ENCODE measurements at places on chromosomes 2 and 18.
A peak's percentile ranks its signal among the peaks of the same experiment; 100 is the strongest.

GRCh38 chr18:25737710-25738311, 352.6 kb downstream of the SS18 start:
- no peak for DNase-seq

- no peak for DNase-seq
Measured at GRCh38 chr18:23547306-23547705, 39.0 kb downstream of the NPC1 start.

- DNase-seq = no peak
Measured at GRCh38 chr2:36168115-36168514, 187.5 kb upstream of the CRIM1 start.

DNA sequence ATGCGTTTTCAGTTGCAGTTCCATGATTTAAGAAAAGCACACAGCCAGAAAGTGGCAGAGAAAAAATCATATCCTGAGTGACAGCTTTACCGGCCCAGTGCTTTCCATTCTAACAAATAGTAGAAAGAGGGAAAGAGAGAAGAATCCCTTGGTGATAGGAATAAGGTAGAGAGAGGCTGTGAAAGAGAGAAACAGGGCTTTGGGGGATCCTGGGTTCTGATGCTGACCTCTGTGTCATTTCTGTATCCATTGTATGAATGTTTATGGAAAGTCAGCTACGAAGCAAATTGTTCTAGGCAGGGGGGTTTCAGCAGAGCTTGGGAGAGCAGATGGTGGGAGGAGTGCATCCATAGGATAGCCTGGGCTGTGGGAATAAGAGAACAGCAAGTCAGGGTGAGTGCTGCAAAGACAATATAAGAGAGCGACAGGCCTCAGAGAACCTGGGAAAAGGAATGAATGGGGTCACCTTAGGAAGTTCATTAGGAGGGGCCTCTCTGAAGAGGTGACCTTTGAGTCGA, 203.4 kb upstream of the TNP1 start:
- no peak for DNase-seq

DNA sequence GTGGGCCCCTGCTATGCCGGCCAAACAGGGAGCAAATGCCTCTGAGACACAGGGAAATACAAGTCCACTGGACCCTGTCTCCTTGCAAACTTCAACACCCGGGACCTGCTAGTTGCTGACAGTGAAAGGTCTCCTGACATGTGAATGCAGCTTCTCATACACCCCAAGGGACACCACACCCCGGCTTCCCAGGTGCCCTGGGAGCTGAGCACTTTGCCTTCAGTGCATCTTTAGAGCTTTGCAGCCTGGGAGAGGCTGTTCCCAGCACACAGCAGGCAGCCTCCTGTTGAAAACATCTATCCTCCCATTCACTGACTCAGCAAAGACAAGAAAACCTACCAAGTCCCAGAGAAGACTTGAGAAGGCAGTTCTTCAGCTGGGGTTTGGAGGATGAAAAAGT, 143.4 kb downstream of the COL6A3 start:
- no peak for DNase-seq

GRCh38 chr18:29157905-29158304, 981.0 kb upstream of the CDH2 start:
- no peak for DNase-seq

- DNase-seq = no peak
Measured at GRCh38 chr2:77054938-77055337, 467.2 kb downstream of the LRRTM4 start.

DNA sequence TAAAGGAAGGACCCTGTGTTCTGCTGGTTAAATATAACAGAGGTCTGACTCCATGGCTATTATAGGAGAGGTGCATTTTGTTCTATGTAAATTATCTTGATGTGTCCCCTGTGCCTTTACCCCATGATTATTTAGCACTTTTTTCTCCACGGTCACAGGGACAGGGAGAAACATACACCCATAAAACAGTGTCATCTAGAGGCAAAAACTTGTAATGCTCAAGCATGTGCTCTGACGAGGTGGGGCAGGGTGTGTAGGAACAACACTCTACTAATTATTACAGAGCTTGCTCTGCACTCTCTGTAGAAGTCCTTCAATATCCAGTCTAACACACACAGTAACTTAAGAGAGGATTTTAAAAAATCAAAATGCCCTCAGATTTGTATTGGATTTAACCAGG, 187.9 kb downstream of the NEDD4L start:
- no peak for DNase-seq

DNA sequence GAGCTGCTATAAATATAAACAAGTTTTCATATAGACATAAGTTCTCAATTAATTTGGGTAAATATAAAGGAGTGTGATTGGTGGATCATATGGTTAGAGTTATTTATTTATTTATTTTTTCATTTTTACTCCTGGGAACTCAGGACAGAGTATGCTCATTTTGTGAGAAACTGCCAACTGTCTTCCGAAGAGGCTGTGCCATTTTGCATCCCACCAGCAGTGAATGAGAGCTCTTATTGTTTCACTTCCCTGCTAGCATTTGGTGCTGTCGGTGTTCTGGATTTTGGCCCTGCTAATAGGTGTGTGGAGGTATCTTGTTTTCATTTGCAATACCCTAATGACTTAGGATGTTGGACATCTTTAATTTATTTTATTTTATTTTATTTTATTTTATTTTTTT, 50.4 kb upstream of the XPO1 start:
- no peak for DNase-seq

GRCh38 chr2:195413422-195413821, 243.6 kb upstream of the SLC39A10 start:
- DNase-seq = no peak

DNA sequence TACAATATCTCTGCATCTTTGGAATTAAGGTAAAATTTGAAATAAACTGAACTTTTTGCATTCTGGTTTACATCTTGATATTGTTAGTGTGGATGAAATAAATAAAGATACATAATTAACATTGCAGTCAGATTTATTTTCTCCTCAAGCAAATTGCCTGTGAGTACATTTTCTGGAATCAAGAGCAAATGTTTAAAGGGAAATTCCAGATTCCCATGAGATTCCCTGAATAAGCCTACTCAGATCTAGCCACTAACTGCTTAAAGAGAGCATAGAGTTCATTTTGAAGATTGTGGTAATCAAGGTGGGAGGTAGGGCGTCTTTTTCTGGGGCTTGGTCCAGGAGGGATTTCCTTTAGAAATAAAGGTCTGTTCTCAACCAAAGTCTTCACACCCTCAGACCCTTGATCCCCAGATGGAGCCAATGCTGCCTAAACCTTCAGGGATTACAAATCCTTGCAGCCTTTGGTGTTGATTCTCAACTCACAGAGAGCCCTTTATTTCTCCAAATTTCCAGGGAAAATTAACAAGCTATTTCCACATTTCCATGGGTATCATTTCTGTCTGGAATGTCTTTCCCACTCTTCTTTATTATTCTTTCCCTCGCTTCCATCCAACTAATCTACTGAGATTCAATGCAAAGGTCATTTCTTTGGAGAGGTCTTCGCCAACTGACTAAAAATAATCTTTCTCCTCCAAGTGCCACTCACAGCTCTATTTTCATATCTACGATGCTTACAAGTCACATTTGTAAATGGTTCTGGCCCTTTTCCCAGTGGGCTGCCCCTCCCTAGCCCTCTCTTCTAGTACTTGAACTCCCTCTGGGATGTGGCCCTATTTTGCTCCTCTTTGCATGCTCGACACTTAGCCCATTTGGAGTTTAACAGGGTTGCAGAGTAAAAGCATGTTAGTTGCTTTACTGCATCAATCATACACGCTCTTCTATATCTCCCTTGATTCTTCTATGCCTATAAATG, 79.8 kb upstream of the SPATS2L start:
- no peak for DNase-seq

GRCh38 chr2:147774805-147775204, 70.0 kb upstream of the ACVR2A start:
- DNase-seq = no peak

DNA sequence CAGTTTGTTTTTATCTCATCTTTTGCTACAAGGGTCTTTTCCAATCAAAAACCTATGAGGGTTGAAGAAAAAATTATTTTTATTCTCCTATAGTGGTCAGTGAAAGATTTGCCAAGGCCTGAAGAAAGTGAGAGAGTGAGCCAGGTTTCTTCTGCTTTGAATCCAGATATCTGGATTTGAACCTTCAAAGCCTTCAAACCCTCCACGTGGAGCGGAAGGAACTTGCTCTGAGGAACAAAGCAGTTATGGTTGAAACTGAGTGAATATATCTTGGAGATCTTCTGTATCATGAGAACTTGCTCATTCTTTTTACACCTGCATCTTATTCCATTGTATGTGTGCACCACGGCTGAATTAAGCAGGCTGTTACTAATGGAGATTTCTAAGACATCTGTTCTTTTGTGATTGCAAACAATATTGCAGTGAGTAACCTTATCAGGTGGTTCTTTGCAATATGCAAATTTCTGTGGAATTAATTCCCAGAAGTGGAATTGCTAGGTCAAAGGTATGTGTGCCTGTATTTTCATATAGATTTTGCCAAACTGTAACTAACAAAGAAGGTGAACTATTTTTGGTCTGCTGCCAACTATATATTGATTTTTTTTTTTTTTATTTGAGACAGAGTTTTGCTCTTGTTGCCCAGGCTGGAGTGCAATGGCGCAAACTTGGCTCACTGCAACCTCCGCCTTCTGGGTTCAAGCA, 147.9 kb downstream of the B3GNT2 start:
- no peak for DNase-seq

DNA sequence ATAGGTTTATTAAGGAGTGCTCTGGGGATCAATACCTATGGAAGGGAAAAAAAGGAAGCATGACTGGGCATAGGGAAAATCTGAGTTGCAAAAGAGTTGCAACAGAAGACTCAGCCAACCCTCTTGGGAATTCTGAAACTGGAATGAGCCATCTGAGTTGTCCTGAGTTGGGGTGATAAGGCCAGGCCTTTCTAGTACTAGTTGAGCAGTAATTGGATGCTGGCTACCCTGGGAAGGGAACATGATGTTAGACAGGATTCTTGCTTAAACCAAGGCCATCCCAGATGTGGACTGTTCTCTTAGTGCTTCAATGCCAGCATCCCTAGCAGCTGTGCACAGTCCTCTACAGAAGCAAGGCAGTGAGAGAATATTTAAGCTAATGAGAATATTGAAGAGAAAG, 348.8 kb upstream of the GULP1 start:
- DNase-seq = no peak

DNA sequence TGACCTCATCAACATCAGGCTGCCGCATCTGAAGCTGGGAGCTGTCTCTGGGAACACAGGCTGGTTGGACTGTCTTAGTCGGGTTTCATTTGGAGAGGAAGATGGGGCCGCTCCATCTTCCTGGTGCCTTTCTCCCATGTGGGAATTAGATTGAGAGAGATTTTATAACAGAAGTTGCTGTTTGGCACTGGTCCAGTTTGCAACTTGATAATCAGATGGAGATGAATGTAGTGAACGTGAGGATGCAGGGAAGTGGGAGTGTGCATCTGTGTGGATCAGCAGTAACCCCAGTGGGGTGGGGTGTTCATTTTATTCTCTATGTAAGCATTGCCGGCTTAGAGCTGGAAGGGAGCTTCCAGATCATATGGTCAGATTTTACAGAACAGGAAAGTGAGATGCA, 250.9 kb downstream of the DCDC2C start:
- DNase-seq = no peak

DNA sequence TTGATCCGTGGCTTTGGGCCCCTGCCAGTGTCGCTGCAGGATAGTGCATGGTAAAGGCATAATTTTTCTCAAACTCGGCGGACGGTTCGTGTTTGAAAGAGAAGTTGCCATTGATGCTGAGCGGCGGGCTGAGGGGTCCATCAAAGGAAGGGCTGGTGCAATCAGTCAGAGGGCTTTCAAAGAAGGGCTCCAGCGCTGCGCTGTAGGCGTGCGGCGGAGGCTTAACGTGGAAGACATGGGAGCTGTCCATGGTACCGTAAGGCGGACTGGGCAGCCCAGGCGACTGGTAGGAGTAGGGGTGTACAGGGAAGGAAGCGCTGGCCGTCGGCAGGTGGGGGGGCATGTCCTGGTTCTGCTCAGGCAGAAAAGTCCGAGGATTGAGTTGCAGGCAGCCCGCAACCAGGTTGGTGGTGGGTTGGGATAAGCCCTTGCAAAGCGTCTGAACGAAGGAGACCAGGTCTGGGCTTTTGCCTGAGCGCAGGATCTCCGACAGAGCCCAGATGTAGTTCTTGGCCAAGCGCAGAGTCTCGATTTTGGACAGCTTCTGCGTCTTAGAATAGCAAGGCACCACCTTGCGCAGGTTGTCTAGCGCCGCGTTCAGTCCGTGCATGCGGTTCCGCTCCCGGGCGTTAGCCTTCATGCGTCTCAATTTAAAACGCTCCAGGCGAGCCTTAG, 2.3 kb downstream of the NEUROD1 start:
- DNase-seq = peak; percentile 61

- no peak for DNase-seq
Measured at GRCh38 chr2:219812672-219813071, 185.2 kb downstream of the SLC4A3 start.

GRCh38 chr18:53686965-53687364, 537.5 kb downstream of the MBD2 start:
- DNase-seq = no peak

GRCh38 chr18:54671291-54671881, 80.3 kb downstream of the DYNAP start:
- DNase-seq = peak; percentile 33

DNA sequence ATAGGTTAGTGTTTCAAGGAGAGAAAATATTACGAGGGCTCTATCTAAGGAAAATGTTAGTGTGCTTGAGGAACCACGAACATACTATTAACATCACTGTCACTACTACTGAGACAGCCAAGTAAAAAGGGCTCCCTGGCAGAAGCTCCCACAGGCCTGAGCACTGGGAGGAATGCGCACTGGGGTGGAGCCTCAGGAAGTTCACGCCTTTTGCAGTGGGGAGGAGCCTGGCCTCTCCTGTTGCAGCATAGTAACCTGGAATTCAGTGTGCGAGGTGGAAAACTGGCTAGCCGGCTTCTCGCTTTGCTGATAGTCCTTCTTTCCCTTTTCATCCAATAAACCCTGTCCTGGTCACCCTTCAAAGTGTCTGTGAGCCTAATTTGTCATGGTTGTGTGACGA, 250.3 kb downstream of the ERBB4 start:
- DNase-seq = no peak

GRCh38 chr2:174827371-174828369, 63.4 kb upstream of the CHRNA1 start:
- DNase-seq = no peak

DNA sequence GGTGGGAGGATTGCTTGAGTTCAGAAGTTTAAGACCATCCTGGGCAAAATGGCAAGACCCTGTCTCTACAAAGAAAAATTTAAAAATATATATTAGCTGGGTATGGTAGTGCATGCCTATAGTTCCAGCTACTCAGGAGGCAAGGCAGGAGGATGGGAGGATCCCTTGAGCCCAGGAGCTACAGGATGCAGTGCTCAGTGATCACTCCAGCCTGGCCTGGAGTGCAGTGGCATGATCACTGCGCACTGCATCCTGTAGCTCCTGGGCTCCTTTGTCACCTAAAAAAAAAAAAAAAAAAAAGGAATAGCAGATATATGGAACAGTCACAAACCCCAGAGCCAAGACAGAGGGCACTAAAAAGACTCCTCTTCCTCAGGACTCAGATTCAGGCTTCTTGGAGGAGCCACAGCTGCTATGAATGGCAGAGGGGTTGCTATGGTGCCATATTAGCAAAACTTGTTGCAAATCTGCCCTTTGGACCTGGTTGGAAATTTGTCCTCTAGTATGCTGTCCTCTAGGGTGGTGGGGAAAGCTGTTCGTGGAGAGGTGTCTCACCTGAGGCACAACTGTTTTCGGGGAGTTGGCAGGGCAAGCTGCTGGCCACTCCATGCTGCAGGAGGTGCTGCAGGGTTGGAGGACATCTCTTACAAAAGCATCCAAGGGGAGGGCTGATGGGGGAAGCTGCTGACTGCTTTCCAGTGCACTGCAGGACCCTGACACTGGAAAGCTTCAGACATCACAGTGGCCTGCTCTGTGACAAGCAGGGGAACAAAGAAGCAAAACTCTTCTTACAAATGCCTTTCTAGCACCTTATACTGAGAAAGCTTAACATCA, 22.7 kb downstream of the CYP20A1 start:
- no peak for DNase-seq

Data from activated CD4-positive, alpha-beta T cell treated with anti-CD3 and anti-CD28 coated beads, Interleukin-2, Interleukin-6, amounts not matched to agents 100 ng/mL and 50 ng/mL, durations not matched to agents 16 hours and 8 hours (primary cell).